ENCODE measurements at places on chromosomes 11 and 22. TPM values are rescaled to one million over a fixed set of nuclear protein-coding genes. Genes with fewer than 3 reads are reported as not detected.

The POU2F3 gene
- 1.2 TPM for polyA plus RNA-seq

The SVIP gene
- polyA plus RNA-seq = 29.7 TPM

The PRAME gene
- polyA plus RNA-seq = 4.0 TPM

The EFCAB6 gene
- polyA plus RNA-seq = 1.5 TPM

The BLID gene
- not detected for polyA plus RNA-seq

The SPECC1L gene
- 11.1 TPM for polyA plus RNA-seq

The NRGN gene
- 55.9 TPM for polyA plus RNA-seq

The MOB2 gene
- 50.7 TPM for polyA plus RNA-seq

The OR5T2 gene
- not detected for polyA plus RNA-seq

The UPK3A gene
- not detected for polyA plus RNA-seq

The MS4A14 gene
- 0.34 TPM for polyA plus RNA-seq

The AQP11 gene
- polyA plus RNA-seq = 3.8 TPM
